ENCODE measurements at places on chromosomes 12 and 14.

DNA sequence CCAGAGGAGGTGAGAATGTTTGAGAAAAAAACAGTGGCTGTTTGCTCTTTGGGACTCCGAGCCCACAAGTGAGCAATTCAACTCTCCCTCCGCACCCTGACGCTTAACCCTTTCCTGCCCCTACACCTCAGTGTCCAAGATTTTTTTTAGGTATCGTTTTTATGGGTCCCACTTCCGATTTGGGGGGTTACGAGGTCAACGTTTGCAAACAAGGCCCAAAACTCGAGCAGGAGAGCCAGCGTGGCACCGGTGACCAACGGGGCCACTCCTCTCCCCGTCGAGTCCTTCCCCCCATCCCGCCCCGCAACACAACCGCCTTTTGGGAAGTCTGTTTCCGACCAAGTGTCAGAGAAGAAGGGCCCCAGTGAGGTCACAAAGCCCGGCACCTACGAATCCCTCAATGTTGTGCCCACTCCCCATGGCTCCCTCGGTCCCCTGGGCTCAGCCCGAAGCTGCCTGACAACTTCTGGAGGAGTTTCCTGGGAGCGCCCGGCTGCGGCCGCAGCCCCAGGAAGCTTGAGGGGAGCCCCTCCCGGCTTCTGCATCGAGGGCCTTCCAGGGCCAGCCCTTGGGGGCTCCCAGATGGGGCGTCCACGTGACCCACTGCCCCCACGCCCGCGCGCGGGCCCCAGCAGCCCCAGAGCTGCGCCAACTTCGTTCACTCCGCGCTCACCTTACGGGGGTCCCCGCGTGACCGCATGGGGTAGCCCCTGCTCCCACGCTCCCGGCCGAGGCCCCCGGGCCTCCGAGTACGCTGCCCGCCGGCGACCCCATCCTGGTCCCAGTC is 1.2 kb downstream of the CDK2AP1 start:
- no peak for DNase-seq

GRCh38 chr12:90428465-90428864 is 526.5 kb downstream of the CCER1 start:
- DNase-seq: no peak

- DNase-seq: no peak
These were observed 17.5 kb upstream of the KRT80 start for GRCh38 chr12:52209321-52209720.

DNA sequence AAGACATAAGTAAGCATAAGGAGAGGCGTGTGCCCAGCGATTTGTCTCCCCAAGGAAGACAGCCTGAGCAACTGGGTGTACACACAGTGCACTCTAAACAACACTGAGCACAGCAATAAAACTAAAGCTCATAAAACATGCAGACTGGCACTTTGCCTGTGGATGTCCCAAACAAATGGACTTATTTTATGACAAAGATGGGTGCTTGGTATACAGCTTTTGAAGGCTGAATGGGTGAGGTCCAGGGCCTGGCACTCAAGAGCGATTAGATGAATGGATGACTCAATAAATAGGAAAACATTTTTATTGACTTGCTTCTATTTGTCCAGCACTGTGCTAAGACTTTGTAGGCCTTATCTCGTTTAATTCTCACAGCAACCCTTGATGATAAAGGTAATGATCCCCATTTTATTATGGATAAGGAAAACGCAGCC is 28.5 kb downstream of the LGMN start:
- no peak for DNase-seq

DNA sequence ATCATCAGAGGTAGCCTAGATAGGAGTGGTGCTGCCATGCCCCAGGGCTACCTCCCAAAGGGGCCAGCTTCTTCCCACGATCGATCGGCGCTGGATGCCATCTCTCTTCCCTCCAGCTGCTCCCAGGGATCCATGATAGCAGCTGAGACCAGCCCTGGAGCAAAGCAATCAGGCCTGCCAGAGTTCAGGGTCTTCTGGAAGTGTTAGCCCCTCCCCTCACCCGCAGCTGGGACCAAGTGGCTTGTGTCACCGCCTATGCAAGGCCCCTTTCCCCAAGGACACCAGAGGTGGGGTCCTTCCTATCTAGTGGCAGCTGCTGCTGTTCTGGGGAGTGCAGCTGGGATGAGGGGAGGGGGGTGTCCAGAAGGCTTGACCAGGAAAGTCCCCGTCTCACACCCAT is 87.0 kb downstream of the IRF2BPL start:
- no peak for DNase-seq

GRCh38 chr12:111120578-111120977 is 200.2 kb upstream of the MYL2 start:
- DNase-seq: no peak

- no peak for DNase-seq
These were observed 51.9 kb downstream of the MAP1LC3B2 start for GRCh38 chr12:116610971-116611541.

DNA sequence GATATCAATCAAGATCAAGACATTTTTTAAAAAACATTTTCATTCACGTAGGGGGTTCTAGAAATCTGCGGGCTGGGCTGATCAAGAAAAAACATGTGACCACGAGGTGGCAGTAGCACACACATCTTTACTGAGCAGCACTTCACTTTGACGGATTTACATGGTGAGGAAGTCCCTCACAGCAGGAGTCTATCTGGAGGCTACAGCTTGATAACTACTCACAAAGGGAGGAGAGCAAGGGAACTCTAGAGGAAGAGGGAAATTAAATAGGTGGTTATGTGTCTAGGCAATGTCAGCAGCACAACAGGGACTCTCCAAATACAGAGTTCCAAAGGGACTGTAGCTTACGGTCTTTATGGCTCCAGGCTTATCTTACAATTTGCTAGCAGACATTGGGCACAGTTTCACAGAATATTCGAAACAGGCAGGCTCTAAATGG is 248.1 kb downstream of the DPY19L2 start:
- DNase-seq: no peak

GRCh38 chr12:66107451-66107915 is 23.1 kb downstream of the LLPH start:
- DNase-seq: no peak

DNA sequence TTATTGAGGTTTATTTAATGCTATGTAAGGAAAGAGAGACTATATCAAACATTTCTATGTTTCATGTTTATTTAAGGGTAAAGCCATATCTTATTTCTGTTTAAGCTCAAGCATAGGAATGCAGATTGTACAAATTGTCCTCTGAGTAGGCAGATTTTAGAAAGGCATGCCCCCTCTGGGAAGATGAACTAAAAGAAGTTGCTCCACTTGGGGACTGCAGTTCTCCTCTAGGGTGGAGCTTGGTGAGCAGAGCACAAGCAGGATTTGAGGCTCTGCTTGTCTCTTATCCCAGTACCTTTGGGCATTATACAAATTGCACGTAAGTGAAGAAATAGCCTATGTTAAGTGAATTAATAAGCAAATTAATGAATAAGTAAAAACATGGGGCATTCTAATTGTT is 96.2 kb upstream of the PDE3A start:
- DNase-seq: no peak

DNA sequence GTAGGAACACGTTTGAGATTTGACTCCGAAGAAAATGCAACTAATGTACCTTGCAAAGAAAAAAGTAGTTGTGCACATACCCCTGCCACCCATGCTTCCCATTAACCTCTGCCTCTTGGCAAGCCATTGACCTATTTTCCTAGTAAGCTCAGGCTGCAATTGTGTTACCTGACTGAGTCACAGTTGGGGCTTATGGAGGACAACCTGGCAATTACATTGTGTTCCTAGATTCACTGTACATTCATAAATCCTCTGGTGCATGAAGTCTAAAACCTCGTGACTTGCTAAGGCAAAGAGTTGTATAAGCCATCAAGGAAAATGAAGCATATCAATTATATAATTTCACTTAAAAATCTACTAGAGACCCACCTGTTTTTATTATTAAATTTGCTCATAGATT is 62.0 kb upstream of the DUSP6 start:
- no peak for DNase-seq

DNA sequence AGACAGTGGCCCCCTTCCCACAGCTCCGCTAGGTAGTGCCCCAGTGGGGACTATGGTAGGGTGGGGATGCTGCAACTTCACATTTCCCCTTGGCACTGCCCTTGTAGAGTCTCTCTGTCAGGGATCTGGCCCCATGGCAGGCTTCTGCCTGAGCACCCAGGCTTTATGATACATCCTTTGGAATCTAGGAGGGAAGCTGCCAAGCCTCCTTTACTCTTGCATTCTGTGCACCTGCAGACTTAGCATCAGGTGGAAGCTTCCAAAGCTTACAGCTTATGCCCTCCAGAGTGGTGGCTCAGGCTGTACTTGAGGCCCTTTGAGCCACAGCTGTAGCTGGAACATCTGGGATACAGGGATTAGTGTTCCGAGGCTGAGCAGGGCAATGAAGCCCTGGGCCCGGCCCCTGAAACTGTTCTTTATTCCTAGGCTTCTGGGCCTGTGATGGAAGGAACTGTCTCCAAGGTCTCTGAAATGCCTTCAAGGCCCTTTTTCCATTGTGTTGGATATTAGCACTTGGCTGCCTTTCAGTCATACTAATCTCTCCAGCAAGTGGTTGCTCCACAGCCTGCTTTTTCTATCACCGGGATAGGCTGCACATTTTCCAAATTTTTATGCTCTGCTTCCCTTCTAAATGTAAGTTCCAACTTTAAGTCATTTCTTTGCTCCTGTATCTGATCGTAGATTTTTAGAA is 22.2 kb upstream of the OR6J1 start:
- no peak for DNase-seq

GRCh38 chr12:64810831-64811230 is 13.6 kb upstream of the TBC1D30 start:
- no peak for DNase-seq

GRCh38 chr14:23612354-23612732 is 23.8 kb upstream of the DHRS2 start:
- DNase-seq: no peak

GRCh38 chr12:23911574-23911973 is 37.9 kb downstream of the SOX5 start:
- no peak for DNase-seq

DNA sequence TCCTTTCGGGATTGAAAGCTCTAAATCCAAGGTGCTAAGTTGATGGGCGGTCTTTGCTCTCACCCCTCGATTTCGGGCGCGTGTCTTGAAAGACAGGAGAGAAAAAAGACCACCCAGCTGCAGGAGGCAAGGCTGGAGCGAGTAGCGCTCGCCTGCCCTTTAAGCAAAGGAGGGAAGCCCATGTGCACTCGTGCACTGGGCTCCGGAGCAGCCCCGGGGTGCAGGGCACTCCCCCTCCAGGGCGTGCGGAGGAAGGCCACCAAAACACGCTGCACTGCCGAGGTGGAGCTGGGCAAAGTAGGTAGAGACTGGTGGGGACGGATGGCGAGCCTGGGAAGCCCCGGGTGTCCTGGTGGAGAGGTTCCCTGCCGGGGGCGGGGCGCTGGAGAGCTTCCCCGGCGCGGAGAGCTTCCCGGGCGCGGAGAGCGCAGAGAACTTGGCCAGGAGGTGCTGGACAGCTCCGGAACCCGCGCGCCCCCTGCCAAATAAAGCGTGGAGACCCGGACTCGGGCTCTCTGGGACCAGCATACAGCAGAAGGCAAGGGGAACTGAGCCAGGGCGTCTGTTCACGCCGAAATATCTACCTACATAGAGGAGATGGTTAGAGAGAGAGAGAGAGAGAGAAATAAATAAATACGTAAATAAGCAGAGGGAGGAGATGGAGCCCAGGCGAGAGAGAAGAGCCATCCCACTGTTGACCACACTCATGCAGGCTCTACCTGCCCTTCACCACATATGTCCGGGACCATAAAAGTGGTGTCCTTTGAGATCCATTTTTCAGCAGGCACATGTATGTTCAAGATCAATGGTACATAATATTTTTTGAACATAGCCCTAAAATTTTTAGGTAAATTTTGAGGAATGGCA is 662 bp upstream of the NELL2 start:
- peak; percentile 18 for DNase-seq

GRCh38 chr14:23172096-23172495 is 11.4 kb downstream of the SLC7A8 start:
- DNase-seq: no peak

DNA sequence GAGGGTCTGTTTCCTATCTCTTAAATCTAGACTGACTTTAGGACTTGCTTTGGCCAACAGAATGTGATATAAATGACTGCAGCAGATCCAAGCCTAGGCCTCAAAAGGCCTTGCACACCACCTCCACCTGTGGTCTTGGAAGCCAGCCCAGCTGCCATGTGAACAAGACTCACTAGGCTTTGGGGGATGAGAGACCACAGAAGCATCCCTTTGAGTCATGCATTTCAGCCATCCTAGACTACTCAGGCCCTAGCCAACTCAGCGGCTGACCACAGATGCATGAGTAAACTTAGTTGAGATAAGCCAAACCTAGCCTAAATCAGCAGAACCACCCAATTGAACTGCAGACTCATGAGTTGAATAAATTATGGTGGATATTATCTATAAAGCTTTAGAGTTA is 87.7 kb downstream of the KCNH5 start:
- no peak for DNase-seq
